ENCODE measurements at places on chromosomes 3 and 15.

DNA sequence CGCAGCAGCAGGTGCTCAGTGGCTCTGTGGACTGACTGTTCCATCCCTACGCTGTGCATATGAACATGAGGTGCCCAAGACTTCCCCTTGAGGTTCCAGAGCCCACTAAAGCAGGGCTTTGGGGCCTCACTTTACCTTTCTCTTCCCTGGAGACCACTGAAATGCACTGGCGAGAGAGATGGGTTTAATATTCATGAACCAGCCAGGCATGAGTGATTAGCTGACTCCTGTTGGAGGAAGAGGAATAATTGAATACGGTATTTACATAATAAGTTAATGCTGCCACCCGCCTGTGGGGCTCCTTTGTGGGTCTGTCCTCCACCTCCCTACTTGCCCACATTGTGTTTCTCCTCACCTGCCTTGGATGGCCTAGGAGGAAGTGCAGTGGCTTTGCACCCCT lies 263.4 kb downstream of the TLE3 start:
- no peak for DNase-seq

DNA sequence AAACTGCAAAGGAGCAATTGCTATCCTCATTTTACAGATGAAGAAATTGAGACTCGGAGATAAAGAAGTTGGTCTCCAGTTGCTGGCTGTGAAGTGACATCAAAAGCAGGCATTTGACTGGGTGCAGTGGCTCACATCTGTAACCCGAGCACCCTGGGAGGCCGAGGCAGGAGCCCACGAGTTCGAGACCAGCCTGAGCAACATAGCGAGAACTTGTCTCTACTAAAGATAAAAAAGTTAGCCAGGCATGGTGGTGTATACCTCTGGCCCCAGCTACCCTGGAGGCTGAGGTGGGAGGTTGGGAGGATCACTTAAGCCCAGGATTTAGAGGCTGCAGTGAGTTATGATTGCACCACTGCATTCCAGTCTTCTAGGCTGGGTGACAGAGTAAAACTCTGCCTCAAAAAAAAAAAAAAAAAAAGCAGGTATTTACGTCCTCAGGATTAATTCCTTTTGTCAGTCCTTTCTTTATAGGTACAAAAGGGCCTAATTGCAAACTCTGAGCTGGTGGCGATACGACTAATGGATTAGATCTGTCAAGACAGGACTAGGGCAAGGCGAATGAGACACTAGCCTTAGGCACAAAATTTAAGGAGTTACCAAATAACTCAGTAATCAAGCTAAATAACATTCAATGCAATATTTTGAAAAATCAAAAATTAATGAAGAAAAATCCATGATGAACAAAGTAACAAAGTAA lies 5.9 kb upstream of the DNASE1L3 start:
- DNase-seq = no peak

- DNase-seq = no peak
These were observed 42.0 kb upstream of the CFAP161 start for GRCh38 chr15:81091889-81092558.

DNA sequence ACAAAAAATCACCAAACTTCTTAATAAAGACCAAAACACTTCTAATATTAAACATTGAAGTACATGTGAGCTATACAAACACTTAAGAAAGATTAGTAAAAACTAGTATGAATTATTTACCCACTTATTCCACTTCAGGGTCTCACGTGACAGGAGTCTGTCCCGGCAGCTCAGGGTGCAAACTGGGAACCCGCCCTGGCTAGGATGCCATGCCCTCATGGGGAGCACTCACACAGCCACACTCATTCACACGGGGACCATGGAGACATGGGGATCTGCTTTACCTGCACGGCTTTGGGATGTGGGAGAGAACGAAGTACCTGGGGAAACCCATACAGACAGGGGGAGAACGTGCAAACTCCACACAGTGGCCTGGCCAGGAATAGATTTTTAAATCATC lies 179.3 kb upstream of the UBE3A start:
- DNase-seq = no peak

GRCh38 chr3:150253622-150254021 lies 154.5 kb upstream of the TSC22D2 start:
- no peak for DNase-seq

- no peak for DNase-seq
These were observed 6.5 kb downstream of the NISCH start for GRCh38 chr3:52461874-52462273.

- DNase-seq = no peak
These were observed 55.1 kb upstream of the ICE2 start for GRCh38 chr15:60534051-60534450.
